CD4-positive, alpha-beta T cell treated with Interleukin-6 at 100 ng/mL for 8 hours (primary cell): ENCODE measurements at places on chromosomes 5 and 9.
A peak's percentile ranks its signal among the peaks of the same experiment; 100 is the strongest.

DNA sequence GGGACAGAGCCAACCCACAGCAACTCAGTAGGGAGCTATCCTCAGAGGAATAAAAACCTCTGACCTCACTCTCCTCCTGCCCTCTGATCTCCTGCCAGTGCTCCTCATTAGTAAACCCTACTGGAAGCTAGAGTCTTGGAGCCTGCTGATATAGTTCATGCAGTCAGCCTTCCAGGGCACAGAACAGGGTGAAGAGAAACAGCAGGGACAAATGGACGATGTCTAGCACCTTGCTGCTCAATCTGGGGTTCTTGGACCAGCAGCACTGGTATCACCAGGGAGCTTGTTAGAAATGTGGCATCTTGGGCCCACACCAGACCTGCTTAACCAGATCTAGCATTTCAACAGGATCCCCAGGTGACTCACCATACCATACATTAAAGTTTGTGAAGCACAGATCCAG lies 5.5 kb upstream of the GALNT12 start:
- no peak for DNase-seq

GRCh38 chr9:83330207-83331196 lies 207.7 kb downstream of the FRMD3 start:
- no peak for DNase-seq

GRCh38 chr9:92179286-92180001 lies 64.2 kb upstream of the SPTLC1 start:
- DNase-seq: no peak

DNA sequence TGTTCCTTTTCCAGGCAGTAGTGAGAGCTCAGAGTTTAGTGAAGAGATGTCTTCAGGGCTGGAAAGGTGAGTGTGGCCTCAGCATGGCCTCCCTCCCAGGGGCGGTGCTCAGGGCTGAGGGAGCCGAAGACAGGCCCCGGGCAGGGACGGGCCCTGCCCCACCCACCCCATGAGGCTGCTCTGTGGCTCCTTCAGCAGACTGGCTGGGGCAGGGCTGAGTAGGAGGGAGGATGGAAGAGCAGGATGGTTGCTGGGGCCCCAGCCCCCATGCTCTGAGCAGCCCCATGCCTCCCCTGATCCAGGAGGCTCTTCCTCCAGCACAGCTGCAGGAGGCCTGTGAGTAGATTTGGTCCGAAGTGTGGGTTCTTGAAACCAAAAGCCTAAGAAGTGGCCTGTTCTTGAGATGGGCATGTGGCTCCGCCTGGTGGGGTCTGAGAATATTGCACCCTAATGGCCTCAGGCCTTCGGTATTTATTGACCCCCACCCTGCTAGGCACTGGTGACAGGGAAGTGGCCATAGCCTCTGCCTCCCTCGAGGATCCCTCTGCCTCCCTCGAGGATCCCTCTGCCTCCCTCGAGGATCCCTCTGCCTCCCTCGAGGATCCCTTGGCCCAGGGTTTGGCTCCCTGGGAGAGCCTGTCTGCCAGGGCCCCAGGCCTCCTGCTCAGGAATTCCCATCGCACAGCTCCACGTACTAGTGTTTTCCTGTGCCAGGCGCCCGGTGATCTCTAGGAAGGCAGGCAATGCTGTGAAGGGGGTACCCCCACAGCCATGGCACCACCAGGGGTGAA lies 65.4 kb upstream of the GARNL3 start:
- peak; percentile 66 for DNase-seq

- no peak for DNase-seq
Measured at GRCh38 chr9:31210978-31211570, 1173.4 kb upstream of the ACO1 start.

- DNase-seq: no peak
Measured at GRCh38 chr5:158792976-158793375, 306.7 kb downstream of the EBF1 start.

GRCh38 chr5:104352954-104353353 lies 790.4 kb upstream of the NUDT12 start:
- DNase-seq: no peak

DNA sequence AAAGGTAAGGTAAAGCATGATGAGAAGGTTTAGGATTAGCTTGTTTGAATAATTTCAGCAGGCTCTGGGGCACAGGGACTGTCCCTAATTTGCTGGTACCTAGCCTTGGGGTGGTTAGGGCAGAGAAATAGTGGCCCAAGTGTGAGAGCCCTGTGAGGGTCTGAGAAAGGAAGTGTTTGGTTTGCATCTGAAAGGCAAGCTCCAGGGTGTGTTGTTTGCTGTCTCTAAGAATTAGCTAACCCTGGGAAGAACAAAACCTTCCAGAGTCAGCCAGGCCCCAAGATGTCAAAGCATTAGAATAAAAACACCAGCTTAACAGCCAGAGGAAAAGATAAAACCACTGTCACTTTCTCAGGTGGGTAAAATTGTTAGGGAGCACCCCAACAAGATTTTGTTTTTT lies 31.0 kb downstream of the TMEM252 start:
- DNase-seq: no peak

GRCh38 chr9:136531904-136532798 lies 13.7 kb downstream of the NOTCH1 start:
- no peak for DNase-seq

- DNase-seq: no peak
Measured at GRCh38 chr5:59728356-59728755, 165.2 kb downstream of the PDE4D start.

DNA sequence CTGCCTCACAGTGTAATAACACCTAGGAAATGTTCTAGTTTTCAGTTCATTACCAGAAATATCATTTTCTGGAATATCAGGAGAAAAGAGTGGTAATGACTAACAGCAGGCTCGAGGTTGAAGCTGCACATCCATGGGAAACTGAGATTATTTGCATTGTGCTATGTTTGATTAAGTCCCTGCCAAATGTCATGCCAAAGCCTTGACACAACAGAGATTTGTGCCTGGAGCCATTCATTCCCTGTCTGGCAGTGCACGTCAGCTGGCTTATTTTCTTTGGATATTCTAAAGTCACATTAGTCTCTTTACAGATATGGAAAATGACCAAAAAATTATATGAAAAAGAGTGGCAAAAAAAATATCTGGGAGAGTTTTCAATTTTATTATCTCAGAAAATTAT lies 848.0 kb downstream of the PTPRD start:
- no peak for DNase-seq

- DNase-seq: peak; percentile 82
Measured at GRCh38 chr5:55096861-55097260, 5.6 kb upstream of the GZMA start.

DNA sequence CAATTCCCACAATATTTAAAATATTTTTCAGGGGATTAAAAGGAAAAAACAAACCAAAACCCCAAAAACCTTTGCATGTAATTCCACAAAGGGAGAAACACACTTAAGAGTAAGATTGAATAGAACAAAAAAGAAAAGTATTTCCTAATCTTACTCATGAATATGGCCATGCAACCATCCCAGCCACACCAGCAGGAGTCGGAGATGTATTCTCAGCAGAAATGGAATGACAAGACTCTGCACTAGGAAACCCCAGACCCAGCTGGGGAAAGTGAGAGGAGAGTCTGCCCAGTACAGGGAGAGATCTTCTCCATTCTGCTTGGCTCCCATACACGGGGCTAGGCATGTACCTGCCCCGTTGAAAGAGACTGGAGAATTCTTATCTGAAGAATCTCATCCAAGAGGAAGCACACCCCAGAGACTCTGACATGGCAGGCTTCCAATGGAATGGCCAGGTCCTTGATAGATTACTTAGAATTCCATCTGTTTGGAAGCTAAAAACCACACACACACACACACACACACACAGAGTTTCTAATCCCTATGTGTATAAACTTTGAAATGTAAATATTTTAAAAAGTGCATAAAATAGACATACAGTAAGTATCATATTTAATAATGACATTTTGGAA lies 118.8 kb downstream of the GADD45G start:
- no peak for DNase-seq

GRCh38 chr5:168681556-168682183 lies 102.5 kb upstream of the PANK3 start:
- DNase-seq: no peak

DNA sequence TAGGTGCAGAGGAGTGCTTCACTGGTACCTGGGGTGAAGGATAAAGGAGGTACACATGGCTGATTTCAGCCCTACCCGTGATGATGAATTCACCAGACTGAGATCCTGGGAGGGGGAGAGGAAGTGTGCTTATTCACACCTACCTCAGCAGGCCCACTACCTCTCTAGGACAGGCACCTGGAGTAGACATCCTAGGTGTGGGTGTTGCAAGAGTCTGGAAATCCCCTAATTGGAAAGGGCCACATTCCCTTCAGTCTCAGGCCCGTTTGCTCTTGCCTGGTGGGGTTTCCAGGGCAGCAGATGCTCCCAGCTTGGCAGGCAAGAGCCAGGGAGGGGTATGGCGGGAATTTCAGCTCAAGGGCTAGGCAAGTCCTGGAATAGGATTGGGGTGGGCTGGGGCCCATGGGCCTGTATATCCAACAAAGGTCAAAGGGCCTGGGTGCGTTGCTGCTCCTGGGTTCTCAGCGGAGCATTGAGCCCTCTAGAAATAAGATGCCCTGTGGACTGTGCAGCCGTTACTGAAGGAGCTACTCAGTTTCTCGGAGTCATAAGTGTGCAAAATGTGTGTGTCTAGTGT lies 5.8 kb upstream of the CCL21 start:
- no peak for DNase-seq

- DNase-seq: no peak
Measured at GRCh38 chr9:97596906-97597305, 36.3 kb downstream of the TSTD2 start.

DNA sequence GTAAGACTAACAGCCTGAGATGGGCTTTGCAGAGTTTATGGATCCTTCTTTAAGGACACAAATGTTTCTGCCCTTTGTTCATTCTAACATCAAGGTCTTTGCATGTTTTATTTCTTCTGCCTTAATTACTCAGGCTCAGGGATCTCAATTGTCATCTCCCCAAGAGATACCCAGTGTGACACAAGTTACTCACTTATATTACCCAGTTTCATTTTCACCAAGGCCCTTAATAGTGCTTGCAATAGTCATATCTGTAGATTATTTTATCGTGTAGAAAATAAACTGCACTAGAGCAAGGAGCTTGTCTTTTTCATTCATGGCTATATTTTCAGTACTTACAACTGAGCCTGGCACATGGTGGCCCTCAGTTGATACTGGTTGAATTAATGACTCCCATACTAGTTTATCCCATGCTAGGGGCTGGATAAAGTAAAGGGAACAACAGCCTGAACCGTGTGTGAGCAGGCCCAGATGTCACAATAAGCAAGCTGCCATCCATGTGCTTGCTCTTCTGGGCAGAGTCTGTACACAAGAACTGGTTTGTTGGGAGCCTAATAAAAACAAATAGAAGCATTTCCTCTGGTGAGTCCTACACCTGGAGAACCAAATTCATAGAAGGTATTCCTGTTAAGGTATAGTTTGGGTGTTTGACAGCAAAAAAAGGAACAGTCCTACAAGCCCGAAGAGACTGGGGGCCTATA lies 112.5 kb upstream of the CD180 start:
- DNase-seq: no peak

- DNase-seq: no peak
Measured at GRCh38 chr5:122401976-122402725, 90.1 kb downstream of the SNCAIP start.

DNA sequence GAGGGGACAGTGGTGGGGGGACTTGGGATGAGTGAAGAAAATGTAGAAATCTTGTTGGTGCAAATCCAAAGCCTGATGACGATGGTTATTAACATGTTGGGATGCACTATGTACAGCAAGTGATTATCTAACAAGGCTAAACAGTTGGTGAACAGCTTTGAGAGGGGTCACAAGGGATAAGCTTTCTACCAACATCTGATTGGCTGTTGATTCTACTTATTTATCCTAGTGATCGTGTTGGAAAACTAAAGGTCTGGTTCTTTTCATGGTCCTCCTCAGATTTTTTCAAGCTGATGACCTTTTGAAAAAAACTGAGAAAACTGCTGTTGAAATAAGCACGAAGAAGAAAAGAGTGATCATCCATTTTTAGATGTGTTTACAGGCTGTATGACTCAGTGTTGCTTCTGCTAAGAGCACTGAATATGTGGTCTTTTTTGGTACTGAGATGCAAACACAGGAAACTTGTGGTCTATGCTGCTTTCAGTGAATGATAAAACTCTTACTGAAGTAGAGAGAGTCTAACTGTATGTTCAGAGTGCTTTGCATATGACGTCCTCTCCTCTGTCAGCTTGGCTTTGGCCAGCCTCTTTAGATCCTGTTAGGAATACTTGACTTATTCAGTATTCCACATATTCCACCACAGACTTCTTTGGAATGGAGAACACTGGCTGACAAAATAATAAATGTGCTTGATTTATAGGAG lies 174.8 kb downstream of the SLF1 start:
- peak; percentile 51 for DNase-seq

DNA sequence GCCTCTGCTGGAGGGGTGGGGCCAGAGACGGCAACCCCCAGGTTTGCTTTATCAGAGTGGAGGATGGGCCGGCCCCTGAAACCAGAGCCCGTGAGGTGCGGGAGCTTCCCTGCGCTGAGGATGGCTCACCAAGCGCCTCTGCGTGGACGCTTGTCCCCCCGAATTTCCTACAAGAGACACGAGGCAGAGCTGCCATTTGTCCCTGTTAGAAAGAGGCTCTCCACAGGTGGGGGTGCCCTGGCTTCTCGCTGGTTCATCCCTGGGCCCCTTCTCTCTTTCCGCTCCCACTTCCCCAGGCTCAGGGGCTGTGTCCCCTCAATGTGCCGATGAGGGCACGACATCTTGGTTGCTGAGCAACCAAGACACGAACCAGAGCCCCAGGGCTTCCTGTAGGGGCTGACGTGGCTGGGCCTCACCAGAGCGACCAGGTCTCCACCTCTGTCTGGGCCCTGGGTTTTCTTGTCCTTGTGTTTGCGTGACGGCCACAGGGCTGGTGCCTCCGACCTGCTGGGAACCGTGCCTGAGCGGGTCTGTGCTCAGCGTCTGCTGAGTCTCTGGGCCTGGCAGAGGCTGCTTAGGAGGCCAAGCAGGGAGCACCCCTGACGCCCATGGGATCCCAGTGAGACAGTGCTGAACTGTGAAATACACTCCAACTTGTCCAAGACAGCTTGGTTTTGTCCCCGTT lies 119.6 kb upstream of the COL5A1 start:
- DNase-seq: no peak
